Activated T-cell treated with anti-CD3 and anti-CD28 coated beads for 24 hours (primary cell): ENCODE measurements at places on chromosomes 16 and 17.

- peak; percentile 66 for DNase-seq
Measured at GRCh38 chr17:29622337-29623282, at the start of gene CORO6. TSS of gene CORO6 (minus strand) at chr17:29622912. CDS start at chr17:29621421, 1,491 bp downstream.

GRCh38 chr17:36017799-36018198 is at the start of gene CCL23:
TSS of gene CCL23 (minus strand) at chr17:36017972. CDS start at chr17:36017897, 75 bp downstream.
- DNase-seq = no peak

DNA sequence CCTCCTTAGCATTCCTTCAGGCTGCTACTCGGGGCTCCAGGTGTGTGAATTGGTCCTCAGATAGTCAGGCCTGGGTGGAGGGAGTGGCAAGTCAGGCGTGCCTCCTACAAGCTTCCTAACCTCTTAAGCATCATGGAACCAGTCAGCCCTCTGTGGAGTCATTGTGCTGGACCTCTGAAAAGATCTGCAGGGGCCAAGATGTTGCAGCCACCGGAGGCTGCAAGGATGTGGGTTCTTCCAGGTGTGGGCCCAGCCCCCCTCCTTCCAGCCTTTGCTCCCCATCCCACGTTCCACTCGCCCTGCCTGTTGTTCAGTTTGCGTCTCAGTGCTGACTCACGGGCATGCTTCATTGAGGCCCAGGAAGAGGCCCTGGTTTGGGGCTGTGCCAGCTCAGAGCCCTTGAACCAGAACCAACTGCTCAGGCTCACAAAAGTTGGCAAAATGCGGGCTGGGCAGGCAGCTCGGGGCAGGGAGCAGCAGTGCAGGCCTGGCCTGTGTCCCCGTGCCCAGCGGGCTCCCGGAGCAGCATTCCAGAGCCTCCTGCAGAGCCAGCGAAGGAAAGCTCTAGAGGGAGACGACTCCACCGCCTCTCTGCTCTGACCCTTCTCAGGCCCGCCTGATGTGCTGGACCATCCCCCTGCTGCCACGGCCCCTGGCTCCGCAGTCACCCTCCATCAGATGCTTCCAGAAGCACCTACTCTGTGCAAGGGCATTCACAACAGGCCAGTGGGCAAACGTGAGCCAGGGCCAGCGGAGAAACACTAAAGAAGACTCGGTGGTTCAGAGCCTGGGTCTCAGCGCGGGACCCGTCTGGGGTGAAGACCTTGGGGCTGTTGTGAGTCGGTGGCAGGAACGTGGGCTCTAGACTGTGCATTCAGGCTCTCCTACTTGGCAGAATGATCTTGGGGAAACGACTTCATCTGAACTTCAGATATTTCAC is 7.5 kb downstream of the LDHD start:
- peak; percentile 78 for DNase-seq

DNA sequence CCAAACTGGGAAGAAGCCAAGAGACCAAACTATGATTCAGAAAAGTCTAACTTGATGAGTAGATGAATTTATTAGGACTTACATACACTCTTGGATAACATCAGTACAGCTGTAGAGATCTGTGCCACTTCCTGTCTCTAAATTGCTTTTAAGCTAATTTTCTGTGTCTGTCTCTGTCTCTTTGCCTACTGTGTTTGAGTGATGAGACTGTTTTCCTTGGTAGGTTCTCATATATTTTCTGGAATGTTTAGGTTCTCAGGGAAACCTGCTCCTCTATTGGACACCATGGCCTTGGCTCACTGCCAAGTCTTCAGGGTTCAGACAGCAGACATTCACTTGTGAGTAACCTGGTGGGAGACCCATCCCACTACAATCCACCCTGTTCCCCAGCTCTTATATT is 103.5 kb upstream of the KIF2B start:
- no peak for DNase-seq

GRCh38 chr17:68273722-68274121 is 17.2 kb downstream of the SLC16A6 start:
- DNase-seq = no peak

DNA sequence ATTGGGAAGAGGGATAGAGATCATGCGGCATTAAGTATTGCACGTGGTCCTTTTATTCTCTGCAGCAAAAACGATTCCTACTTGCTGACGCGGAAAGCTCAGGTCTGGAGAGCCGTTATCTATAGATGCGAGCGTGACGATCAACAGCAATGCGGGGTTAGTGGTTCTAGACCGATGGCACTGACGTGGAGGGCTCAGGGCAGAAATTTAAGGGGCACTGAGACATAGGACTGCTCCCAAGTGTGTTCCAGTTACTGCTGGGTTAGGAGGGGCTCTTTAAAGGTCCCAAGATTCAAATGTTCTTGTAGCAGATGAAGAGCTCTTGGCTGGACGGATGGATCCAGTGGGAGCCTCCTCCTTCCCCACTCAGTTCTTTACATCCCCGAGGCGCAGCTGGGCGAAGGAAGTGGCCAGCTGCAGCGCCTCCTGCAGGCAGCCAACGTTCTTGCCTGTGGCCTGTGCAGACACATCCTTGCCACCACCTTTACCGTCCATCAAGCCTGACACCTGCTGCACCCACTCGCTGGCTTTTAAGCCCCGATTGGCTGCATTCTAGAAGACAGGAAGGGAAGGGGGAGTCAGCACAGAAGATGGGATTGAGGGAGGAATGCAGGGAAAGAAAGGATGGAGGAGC is 732 bp upstream of the EXOSC6 start:
- DNase-seq = no peak

DNA sequence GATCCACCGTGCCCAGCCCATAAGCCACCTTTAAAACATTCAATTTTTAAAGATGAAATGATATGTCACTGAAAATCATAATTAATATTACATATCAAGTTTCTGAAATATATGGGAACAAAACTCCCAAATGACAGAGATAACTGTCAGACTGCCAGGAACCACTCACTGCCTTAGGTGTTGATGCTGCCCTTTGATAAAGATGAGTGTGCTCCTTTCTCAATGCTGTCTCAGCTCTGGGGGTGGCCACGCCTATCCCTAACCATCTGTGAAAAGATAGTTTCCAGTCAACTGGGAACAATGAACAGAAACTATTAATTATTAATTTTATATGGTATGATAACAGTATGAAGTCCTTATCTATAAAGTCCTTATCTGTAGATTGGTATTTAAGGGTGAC is 177.7 kb downstream of the MYO1D start:
- no peak for DNase-seq

DNA sequence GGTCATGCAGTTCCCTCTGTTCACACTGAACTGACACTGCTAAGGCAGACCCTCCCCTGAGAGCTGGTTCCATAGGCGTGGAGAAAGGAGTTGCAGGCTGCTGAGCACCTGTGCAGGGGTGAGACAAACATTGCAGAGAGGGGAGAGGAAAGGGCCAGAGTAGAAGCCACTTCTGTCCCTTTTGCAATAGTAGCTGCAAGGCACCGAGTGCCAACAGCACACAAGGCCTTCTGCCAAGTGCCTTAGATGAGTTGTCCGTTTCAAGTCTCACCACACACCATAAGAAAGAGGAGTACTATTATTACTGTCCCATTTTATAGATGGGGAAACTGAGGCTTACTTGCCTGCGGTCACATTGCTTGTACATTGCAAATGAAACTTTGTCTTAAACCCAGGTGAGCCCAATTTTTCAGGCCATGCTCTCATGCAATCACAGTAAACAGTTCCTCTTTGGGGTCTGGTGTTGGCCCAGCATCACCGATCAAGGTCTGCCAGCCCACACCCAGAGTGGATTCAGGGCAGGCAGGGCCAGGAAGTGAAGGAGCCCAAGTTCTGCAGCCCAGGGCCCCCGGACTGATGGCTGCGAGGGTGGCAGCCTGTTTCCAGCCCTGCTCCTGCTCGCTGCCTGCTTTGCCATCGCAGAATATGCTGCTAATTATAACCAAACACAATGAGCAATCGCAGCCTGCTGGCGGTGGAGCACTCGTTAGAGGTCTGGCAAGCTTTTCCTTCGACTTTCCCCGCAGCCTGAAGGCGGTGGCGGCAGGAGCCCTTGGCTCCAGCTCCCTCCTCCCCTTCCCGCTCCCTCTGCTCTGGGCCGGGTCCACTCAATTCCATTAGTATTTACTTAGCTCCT is 36.8 kb upstream of the DYNLL2 start:
- DNase-seq = no peak

GRCh38 chr17:27647765-27648164 is 16.8 kb downstream of the LGALS9 start:
- DNase-seq = no peak

- no peak for DNase-seq
Measured at GRCh38 chr17:45364531-45365390, 47.9 kb upstream of the MAP3K14 start.

- DNase-seq = no peak
Measured at GRCh38 chr17:44536090-44536953, 21.0 kb upstream of the FZD2 start.

GRCh38 chr16:53761962-53762703 is 58.2 kb downstream of the FTO start:
- DNase-seq = no peak

- no peak for DNase-seq
Measured at GRCh38 chr17:10067446-10068143, 130.8 kb downstream of the GAS7 start.

DNA sequence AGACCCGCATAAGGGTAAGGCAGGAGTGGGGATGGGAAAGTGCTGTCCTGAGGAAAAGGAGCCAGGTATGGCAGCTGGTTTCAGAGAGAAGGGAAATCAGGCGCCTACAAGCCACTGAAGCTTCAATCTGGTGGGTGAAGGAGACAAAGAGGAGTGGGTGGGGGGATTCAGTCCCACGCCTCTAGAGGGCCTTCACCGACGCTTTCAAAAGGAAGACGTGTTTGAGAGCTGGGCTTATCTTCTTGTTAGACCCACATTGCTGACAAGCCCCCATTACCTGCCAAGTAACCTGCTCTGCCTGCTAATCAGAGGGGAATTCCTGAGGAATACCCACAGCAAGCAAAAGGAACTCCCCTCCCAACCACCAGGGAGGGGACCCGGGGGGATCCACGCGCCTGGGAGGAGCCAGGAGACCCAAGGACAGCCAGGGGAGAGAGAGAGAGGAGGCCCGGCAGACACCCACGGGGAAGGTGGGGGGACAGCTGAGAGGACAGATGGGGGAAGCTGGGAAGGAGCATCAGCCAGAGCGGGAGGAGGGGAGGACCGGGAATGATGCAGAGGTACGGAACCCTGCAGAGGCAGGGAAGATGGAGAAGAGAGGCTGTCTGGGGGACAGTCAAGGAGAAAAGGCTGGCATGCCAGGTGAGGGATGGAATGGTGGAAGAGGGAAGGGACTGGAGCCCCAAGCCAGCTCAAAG is 1.0 kb downstream of the MTMR4 start:
- peak; percentile 25 for DNase-seq

- DNase-seq = no peak
Measured at GRCh38 chr16:57156351-57156703, 29.5 kb downstream of the PSME3IP1 start.

GRCh38 chr17:66233023-66233753 is 4.0 kb upstream of the APOH start:
- no peak for DNase-seq

GRCh38 chr17:14882131-14882530 is 383.0 kb downstream of the PMP22 start:
- DNase-seq = no peak

GRCh38 chr17:49364119-49364518 is 2.1 kb upstream of the ZNF652 start:
- DNase-seq = no peak

- no peak for DNase-seq
Measured at GRCh38 chr17:12973496-12974004, 44.3 kb downstream of the ELAC2 start.

- no peak for DNase-seq
Measured at GRCh38 chr17:2897605-2898004, 101.4 kb downstream of the RAP1GAP2 start.

DNA sequence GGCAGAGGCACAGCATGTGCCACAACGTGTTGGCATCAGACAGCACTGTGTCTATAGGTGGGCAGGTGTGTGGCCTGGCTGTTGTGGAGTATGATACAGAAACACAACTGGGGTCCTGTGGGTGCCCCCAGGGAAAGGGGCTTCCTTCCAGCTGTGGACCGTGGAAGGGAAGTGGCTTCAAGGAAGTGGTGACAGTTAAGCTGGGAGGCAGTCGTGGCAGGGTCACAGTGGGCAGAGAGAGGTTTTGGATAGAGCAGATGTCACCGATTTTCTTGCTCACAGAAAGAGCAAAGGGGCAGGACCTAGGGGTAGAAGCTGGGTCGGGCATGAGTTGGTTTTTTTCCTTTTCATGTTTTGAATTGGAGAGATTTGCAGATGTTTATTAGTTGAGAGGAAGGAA is 11.2 kb upstream of the ORAI3 start:
- no peak for DNase-seq

- no peak for DNase-seq
Measured at GRCh38 chr16:56836410-56837230, 28.4 kb upstream of the SLC12A3 start.

- DNase-seq = no peak
Measured at GRCh38 chr17:38719943-38720641, 10.0 kb upstream of the CISD3 start.

DNA sequence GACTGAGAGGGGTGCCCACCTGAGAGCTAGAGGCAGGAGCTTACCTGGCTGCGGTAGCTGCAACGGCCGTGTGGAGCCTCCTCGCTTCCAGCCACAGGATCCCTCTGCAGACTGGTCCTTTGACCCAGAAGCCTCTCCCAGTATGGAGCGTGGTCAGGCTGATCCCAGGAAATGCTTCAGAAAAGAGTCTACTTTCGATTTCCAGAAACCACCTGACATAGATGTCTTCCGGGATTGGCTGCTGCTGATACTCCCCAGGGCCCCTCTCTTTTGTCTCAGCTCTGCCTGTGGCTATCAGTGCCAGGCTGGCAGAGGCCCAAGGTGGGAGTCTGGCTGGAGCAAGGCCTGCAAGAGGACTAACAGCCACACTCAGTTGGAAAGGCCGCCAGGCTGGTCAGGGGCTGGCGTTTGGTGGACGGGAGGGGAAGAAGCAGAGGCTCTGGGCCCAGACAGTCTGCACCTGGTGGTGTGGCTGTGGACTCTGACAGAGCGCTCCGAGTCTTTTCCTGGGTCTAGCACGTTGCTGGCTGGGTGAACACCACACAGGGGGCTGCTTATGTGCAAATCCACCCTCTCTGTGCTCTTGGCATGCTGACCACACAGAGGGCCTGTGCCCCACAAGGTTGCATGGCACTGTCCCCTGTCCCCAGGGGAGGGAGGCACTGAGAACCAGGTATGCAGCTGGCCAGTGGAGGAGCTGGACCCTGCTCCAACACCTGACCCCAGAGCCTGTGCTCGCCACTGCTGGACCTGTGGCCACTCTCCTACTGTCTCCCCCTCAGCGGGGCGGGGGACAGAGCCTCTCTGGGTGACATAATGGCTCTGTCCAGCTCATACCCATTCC is at the start of gene LGALS3BP:
Gene LGALS3BP (minus strand): TSS at position 144 of the 844 bp plus-strand sequence. CDS start 2,732 bp downstream, outside the sequence.
- no peak for DNase-seq

GRCh38 chr17:40027614-40028012 is 12.4 kb downstream of the CSF3 start:
- no peak for DNase-seq

GRCh38 chr17:42251115-42251514 is 25.1 kb downstream of the STAT5B start:
- DNase-seq = no peak

DNA sequence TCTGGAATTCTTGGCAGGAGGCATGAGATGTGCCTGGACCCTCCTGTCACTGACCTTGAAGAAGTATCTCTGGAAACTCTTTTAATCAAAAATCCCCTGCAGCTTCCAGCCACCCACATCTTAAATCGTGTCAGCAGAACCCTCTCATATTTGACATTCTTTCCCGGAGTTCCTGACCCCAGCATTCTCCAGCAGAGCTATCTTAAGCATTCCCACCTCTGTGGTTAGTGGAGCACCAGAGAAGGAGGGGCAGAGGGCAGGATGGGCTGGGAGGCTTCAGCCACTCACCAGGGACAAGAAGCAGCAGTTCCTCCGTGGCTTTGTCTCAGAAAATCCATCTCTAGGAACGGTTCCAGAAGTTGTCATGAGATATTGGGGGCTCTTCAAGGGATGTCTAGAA is 149.9 kb downstream of the RGS9 start:
- DNase-seq = no peak

GRCh38 chr16:28192806-28193529 is 18.8 kb downstream of the XPO6 start:
- DNase-seq = peak; percentile 59
